ENCODE measurements at places on chromosomes 4 and X.

DNA sequence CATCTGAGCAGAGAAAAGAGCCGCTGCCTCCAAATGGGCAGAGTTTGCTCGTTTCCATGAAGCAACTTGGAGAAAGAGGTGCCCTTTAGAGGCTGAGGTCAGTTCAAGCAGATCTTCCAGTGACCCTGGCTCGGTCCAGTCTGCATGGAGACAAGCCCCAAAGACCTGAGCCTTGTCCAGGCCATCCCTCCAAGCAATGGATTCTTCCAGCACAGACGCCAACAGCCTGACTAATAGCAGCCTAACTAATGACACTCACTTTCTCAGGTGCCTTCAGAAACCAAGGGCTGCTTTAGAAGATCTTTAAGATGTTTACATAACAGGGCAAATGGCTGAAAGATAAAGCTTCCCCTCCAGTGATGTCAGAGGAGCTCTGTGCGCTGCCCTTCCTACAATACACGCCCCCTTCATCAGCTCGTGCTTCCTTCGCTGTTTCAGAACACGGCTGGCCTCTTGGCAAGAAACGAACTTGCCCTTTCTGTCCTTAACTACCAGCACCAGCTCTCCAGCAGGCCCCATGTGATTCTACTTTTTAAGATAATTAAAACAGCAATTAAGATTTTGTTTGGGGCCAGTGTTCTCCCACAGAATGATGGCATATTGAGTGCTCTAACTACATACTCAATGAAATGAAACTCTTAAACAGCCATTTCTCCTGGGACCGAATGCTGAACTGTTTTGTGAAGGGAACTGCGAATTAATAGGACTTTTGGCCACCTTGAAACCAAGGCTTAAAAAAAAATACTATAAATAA, 119.0 kb downstream of the GPR143 start:
- no peak for DNase-seq

DNA sequence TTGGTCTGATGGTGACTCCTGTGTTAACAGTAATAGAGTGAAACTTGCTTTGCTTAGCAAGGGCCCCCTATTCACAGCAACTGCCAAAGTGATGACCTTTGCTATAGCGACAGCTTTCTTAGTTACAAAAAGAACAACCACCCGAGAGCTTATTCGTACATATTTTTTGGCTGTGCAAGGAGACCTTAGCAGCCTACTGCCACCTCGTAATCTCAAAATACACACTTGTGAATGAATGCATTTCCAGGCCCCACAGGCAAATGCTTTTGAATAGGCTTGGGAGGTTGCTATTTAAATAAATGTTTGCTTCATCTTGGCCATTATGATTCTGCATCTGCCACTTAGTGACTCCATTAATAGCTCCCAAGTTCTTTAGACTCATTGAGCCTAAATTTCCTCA, 47.4 kb downstream of the CCDC149 start:
- no peak for DNase-seq

DNA sequence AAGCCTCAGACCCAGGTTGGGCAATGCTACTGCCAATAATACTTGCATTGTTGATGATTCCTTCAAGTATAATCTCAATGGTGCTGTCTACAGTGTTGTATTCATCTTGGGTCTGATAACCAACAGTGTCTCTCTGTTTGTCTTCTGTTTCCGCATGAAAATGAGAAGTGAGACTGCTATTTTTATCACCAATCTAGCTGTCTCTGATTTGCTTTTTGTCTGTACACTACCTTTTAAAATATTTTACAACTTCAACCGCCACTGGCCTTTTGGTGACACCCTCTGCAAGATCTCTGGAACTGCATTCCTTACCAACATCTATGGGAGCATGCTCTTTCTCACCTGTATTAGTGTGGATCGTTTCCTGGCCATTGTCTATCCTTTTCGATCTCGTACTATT, 7.4 kb downstream of the LPAR4 start:
- no peak for DNase-seq

- DNase-seq, result no peak
These were observed 131.9 kb upstream of the USP9X start for GRCh38 chrX:40953369-40953768.

DNA sequence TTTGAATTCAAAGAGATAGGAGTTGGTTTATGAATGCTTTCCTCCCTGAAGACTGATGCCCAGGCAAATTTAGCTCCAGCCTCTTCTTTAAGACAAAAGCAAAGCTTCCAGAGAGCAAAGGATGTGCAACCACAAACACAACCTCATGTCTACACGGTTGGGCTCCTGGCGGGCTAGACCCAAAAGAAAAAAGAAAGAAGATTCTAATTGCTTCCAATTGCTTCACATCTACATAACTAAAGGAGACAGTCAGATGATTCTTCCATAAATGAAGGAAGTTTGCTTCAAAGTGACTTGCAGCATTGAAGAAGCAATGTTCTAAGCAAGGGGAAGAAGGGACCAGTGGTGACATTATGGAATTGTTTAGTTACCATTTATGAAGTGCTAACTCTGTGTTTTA, 1603.0 kb upstream of the TENM3 start:
- no peak for DNase-seq

DNA sequence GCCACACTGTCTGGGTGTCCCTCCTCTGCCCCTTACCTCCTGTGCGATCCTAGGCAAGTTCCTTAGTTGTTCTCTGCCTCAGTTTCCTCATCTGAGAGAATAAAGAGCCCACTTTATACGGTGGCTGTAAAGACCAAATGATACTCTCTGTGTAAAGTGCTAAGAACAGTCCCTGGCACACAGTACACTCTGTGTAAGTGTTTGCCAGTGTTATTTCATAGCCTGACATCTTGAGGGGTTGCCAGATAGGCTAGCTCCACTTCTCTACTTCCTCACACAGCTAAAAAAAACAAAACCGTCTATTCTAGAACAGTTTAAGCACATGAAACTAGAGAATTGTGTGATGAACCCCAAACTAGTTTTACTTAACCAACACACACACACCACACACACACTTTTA, 17.1 kb downstream of the SPON2 start:
- DNase-seq, result no peak

DNA sequence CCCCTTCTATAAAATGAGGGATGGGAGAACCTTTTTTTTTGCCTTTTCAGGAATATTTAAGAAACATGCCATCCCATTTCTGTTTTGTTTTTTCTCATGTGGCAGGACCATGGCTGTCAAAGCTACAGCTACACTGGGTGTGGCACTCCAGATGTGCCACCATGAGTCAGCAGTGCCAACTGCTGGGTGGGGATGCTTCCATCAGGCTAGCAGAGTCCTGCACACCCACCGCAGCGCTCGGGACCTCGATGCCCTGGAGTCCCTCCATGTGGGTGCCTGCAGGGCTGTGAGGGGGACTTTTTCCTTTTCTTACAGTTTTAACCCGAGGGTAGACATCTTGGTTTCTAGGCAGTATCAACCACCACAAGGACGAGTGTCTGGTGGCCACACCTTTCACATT, 352.6 kb downstream of the NR3C2 start:
- no peak for DNase-seq

DNA sequence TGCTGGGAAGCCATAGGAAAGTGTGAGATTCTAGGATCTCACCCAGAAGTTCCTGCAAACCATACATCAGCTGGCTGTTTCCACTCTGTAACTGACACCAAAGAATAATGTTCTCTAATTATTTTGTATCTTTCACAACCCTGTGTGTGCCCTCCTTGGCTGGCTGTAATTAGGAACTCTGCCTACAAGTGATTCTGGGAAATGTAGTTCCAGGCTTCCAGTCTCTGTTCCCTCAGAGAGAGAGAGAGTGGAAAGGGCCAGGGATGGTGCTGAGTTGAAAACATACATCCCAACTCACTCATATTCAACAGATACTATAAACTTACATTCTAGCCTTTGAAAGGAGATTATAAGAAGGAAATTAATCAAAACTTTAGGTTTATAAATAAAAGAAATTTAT, 57.5 kb upstream of the C1QTNF7 start:
- DNase-seq, result no peak

- DNase-seq, result no peak
These were observed 441.1 kb upstream of the PCDH10 start for GRCh38 chr4:132707955-132708354.

DNA sequence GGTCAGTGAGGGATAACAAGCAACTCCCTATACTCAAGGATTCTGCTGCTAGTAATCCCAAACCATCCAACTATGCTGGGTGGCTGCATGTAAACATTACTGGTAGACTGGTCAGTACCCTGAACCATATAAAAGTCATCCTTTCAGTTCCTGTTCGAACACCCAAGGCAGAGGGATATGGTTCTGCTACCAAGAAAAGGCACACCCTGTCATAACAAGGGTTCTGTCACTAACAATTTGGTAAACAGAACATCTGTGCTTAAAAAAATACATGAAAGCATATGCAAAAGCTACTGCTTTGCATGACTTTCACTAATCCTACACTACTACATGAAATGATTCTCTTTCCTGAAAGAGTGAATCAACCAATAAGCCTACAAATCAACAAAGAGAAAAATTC, 76.8 kb upstream of the MCF2 start:
- no peak for DNase-seq

DNA sequence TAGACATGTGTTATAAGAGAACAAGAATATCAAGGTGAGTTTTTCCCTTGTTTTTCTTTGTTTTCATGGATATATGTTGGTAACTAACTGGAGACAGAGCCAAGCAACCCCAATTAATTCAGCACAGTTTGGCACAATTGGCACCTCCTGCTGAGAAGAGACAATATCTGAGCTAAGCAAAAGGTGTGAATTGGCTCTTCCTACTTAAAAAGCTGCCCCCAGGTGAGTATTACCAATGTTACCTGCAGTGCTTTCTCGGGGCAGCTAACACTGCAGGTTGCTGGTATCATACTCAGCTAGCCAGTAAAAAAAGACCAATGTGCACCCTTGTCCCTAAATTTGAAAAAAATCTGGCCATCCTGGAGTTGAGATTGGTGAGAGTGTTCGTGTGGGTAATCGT, 871.2 kb upstream of the TENM3 start:
- no peak for DNase-seq

DNA sequence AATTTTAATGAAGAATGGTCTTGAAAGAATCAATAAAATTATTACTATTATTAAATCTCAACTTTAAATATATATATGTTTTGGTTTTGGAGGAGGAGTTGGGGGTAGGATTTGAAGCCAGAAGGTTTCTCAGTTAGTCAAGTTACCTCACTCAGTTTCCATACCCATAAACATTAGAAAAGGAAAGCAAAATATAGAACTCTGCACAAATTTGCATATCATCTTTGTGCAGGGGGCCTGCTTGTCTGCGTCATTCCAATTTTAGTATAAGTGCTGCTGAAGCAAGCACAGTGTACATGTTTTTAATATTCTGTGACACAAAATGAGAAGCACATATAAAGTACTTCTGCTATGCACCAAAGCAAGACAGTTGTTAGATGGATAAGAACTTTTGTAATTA, 47.5 kb upstream of the SCRG1 start:
- DNase-seq, result no peak

DNA sequence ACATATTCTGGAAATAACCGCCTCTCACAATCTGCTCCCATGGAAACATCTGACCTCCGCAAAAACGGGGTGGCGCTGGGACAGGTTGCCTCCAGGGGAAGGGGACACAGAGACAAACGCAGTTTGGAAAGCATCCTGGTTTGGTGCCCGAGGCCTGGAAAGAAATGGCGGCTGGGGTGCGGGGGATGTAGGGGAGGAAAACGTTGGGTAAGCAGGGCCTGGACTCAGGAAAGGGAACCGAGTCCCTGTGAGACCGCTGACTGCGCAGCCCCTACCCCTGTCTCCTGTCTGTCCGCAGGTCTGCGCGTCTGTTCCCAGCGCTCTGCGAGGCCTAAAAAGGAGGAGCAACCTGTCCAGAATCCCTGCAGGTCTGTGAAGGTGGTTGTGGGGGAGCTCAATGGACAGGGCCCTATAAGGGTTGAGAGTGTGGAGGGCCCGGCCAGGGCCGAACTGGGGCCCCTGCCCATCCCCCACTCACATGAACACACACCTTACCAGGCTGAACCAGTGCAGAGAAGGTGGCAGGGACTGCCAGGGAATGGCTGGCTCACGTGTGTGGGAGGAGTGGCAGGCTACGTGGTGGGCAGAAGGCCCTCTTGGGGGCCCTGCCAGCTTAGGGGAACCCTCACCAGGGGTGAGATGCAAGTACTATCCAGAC, 672 bp downstream of the TCEAL3 start:
- DNase-seq, result no peak

- DNase-seq, result no peak
These were observed 371.7 kb downstream of the FAM133A start for GRCh38 chrX:94045724-94046123.

DNA sequence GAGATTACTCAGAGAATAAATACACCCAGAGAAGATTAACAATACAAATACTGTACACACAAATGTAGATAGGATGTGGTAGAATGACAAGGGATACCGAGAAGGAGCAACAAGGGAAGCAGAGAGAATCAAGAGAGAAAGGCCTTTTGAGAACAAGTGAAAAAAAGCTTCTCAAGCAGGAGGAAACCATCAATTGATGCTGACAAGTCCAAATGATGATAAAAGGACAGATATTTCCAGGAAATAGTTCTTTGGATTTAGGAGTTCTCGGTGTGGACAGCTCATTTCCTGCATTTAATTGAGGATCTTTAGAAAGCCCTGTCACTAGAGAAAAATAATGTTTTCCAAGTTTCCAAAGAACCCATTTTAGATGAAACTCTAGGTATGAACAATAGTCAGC, 48.1 kb downstream of the NPY5R start:
- DNase-seq, result no peak

GRCh38 chr4:79927931-79928330, 145.1 kb downstream of the ANTXR2 start:
- no peak for DNase-seq

DNA sequence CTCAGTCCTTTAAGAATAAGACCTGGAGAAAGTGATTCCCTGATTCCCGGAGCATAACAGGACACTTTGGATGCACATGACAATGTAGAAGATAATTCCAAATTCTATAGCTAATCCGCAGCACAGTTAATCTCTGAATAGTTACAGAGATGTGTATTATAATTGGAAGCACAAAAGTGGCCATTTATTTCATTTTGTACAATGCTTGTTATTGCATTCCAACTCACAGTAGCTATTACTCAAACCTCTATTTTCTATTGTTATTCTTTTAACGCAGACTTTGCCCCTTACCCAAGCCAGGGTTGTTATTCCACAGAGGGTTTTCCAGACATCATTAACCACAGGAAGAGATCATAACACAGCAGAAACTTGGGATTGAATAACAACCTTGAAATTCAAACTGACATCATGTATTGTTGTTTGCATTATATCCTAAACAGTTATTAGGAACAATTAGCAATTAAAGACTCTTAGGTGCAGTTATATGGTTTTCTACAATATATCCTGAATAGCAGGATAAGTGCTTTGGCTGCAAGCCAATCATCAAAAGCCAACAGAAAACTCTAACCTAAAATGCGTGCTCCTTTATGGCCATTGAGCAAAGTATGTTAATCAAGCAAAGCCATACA, 984.0 kb upstream of the TENM3 start:
- DNase-seq, result no peak

GRCh38 chr4:106704253-106704870, 331.8 kb downstream of the DKK2 start:
- DNase-seq, result no peak

- no peak for DNase-seq
These were observed 44.3 kb downstream of the BMPR1B start for GRCh38 chr4:94802091-94802490.

GRCh38 chr4:88963817-88964216, 93.2 kb downstream of the FAM13A start:
- no peak for DNase-seq
